ENCODE measurements at places on chromosomes 1 and 21.

DNA sequence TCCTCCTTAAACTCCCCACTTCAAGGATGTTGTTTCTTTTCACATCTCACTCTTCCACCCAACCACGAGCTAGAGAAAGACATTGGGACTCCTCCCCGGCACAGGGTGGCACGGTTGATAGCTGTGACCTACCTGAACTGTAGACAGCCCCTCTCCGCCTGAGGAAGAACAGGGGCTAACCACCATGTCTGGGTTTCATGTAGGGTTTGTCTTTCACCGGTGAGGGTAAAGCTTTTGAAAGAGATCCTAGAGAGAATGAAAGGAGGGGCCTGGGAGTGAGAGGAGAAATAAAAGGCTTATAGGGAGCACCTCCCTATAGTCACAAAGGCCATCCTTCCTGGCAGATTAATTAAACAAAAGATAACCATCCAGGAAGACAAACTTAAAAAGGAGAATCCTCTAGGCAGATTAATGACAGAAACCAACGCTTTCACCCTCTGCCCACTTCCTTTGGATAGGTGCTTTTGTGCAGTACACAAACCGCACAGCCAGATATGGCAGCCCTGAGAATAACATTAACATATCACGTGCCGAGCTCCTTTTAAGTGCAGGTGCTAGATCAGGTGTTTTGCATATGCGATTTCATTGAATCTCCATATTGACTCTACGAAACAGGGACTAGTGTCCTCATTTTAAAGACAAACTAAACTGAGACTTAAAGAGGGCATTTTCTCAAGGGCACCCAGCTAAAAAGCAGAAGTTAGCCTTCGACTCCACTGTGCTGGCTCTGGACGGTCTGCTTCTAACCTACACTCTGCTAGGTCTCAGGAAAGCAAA lies 178.1 kb upstream of the RUNX1 start:
- no peak for DNase-seq

DNA sequence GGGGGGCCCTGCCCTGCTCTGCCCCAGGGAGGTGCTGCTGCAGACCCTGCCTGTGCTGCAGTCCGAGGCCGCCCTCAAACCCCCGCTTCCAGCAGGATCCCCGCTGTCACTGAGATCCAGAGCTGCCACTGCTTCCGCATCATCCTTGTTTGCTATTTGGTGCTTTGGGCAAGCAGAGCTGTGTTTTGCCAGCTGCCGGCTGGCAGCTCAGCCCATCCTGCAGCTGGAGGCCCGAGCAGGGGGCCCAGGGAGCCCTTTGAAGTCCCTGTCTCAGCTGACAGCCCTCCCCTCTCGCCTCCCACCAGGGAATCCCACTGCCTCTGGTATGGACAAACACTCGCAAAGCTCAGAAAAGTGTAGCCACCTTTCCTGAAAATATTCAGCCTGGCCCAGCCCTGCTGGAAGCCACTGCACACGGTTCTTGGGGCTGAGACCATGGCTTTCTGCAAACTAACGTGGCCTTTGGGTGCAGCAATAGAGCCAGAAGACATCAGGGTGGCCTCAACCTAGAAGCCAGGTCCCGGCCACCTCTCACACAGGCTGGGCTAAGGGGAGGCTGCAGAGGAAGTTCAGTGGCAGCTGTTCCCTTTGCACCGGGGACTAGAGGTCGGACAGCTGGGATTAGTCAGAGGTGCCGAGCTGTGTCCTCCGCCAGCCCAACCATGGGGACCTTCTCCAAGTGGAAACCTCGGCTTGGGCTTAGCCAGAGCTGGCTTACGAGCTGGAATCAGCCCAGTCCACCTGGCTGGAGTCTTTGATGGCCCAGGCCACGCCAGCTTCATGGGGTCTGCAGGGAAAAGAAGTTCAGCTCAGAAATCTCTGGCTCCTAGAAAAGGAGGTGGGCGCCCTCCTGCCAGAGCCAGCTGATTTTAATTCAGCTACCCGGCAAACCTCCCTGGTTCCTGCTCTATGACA lies 107.1 kb downstream of the SPSB1 start:
- peak; percentile 19 for DNase-seq

DNA sequence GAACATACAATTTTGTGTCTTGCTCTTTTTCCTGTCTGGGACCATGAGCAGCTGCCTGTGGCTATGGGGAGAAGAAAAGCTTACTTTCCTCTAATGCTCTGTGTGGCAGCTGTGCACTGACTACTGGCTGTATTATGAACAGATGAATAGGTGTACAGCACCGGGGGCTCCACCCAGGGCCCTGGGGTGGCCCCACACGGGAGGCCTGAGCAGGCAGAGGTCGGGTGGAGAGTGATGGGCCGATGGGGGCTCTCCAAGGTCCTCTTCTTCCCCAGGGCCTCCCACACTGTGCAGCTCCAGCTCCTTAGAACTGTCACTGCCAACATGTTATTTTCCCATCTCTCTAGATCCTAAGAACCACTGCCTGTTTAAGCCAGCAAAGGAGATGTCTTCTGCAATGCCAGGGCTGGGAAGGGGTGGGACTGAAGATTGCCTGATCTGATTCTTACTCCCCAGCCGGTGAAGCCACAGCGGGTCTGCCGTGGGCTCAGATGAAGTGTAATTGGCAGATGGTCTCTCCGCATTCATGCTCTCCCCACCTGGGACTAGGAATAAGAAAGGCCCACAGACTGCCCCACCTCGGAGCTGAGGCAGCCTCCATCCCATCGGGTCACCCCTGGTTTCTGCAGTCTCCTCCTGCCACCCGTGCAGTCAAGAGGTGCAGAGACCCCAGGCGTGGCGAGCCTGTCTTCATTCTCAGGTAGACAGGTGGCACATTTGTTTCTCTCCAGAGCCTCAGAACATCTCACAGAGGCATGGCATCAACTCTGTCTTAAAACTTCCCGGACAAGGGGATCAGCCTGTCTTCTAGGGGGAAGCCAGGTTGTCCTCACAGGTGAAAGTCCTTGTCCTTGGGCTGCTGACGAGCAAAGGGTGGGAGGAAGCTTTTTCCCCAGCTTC lies 186.5 kb upstream of the GALNT2 start:
- no peak for DNase-seq

DNA sequence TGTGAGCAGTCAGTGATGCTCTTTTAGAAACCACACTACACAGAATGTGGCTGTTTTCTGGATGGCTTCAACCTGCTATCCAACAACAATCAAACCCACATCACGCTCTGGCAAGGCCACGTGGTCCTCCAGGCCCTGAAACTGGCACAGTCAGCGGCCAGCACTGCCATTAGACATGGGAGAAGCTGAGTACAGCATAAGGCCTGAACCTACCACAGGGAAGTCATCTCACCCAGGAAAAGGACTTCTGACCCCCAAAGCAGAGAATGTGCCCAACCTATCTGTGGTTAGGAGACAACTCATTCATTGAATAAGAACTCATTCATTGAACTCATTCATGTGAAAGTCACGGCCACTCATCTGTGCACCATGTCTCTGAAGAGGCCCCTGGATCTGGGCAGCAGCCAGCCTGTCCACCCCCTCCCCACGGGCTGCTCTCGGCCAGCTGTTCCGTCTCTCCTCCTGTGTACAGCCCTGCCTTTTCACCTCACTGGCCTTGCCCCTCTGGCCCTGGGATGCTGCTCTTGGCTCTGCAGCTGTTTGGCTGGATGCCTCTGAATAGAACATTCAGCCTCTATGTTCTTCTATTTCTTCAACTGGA lies 41.1 kb downstream of the C1orf198 start:
- no peak for DNase-seq

- no peak for DNase-seq
Observed at GRCh38 chr1:8625981-8626898, 191.2 kb downstream of the RERE start.

DNA sequence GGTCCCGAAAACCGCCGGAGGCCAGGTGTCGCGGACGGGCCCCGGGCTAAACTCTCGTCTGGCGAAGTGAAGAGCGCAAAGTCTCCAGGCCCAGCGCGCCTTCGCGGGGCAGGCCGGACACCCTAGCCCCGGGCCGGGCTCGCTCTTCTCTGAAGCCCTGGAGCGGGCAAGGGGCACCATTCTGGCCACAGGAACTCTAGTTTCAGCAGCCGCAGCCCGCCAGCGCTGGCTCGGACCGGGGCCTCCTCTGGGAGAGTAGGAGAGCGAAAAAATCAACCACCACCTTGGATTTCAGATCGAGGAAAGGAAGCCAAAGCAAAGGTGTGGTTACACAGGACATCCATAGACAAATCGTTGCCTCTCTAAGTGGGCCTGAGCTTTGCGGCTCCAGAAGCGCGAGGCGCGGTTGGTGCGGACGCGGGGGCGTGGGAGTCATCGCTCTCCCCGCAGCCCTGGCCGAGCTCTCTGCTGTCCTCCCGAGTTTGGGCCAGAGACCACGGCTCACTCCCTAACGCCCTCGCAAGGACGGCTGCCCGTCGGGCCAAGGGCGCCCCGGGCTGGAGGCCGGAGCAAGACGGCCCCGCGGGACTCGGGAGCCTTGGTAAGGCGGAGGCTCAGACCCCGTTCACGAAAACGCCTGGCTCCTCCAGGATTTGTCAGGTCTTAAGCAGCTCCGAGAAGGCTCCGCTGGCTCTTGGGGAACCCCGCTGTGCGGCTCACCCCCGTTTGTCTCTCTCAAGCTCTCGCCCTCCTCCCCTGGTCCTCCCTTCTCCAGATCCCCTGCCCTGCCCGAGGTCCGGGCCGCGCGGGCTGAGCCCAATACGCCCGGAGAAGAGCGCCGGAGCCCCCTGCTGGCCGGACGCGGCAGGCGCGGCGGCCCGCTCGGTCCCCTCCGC lies 132.9 kb upstream of the DPYD start:
- DNase-seq = peak; percentile 86

DNA sequence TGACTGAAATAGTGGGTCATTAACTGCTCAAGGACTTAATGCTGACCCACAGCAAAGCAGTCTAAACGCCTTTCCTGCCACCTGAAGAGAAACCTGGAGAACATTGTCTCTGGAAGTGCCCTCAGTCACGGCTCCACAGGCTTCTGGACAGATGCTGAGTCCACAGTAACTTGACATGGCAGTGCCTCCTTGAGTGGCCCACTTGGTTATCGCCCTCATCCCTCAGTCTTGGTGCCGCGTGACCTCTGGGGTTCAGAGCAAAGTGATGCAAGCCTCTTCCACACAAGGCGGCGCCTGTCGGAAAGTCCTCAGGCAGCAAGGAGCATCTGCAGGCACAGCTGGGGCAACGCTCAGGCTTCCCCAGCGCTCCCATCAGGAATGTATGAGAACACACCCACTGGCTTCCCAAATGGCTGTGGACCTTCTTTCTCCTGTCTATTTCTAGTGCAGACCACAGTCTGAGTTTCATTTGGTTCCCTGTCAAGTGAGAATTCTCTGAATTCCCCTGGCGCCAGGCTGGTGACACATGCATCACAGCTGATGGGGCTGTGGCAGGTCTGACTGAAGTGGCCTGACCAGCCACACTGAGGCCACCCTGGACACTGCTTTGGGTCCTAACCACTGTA lies 13.0 kb upstream of the ANGPTL7 start:
- no peak for DNase-seq

GRCh38 chr1:180859306-180859705 lies 53.4 kb upstream of the KIAA1614 start:
- no peak for DNase-seq

DNA sequence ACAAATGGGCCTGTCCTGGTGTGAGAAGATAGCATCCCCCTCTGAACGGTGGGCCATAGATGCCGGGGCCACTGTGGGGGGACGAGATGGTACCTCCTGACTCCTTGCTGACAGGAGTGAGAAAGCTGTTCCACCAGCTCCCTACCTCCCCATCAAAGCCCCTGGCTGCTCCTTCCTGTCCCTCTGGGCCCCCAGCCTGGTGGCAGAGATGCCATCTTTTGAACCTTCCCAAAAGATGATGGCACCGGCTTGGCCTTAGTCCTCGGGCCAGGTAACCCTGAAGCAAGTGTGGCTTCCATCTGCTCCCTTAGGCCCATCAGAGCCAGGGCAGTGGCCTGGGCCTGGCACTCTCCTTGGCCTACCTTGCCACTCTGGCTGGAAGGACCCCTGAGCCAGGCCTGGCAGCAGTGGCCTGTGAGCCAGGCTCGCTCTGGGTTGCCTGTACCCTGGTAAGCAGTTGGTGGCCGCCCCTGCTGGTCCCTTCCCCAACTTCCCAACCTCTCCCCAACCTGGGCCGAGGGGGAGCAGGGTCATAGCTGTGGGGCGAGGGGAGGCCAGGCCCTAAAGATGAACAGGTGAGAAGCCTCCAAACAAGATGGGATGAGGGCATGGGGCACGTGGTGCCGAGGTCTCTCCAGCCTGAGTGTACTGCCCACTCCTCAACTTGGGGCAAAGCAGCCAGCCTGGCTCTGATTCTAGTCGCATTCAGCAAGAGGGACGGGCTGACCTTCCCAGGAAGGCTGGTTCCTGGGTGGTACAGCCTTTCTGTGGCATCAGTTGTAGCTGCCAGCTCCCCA lies 34.7 kb downstream of the ZBTB17 start:
- DNase-seq = no peak

- DNase-seq = no peak
Observed at GRCh38 chr1:6234502-6235295, 1.1 kb downstream of the ICMT start.

DNA sequence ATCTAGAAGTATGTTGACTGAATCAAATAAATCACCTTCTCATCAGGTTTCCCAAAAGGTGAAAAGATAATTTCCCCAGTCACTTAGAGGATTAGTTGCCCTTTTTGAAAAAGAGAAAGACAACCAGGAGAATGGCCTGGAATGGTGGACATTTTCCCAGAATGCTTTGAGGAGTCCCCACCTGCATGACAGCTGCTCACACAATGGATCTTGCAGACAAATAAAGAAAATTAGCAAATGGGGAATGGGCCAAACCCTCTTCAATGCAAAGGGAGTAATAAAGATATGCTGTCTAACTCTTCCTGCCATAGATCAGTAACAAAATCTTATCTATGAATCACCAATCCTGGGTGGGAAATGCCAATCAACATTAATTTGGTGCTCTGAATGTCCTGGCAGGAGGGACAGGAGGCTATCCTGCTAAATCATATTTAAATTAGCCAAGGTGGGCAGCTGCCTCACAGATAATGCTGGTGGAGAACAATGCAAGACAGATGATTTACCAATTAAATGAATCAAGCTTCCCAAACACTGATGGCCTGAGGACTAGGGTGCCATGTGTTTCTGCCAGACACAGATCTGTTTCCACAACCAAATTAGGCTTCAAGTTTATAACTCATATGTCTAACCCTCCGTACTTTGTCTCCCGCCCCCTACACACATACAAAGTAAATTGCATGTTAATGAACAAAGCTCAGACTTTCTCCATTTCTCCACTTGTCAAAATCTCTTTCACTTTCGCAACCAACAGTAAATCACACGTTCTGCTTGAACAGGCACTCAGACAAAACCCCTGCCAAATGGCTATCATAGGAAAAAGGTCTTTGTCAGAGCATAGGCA lies 488.0 kb upstream of the PLXNA2 start:
- DNase-seq = peak; percentile 98

- DNase-seq = peak; percentile 32
Observed at GRCh38 chr1:215517441-215517891, 49.6 kb upstream of the KCTD3 start.

DNA sequence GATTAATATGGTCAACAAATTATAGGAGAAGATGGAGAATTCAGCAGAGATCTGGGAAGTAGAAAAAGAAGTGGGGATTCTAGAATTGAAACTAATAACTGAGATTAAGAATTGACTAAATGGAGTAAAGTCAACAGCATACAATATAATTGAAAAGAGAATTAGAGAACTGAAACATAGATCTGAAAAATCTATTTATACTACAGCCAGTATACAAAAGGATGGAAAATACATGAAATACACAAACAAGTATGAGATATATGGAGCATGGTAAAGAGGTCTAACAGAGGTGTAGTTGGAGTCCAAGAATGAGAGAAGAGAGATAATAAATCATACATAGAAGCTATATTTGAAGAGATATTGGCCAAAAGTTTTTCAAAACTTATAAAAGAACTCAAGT lies 235.2 kb downstream of the FGGY start:
- no peak for DNase-seq

Measured in brain (organoid and tissue), 16 donors.